ENCODE measurements at places on chromosomes 6 and 20.

GRCh38 chr20:61620174-61620573, 368.1 kb downstream of the CDH4 start:
- DNase-seq, result no peak

- DNase-seq, result no peak
These were observed 48.6 kb downstream of the GNAS-AS1 start for GRCh38 chr20:58802061-58802460.

- no peak for DNase-seq
These were observed 507.8 kb upstream of the CITED2 start for GRCh38 chr6:139882234-139882633.

DNA sequence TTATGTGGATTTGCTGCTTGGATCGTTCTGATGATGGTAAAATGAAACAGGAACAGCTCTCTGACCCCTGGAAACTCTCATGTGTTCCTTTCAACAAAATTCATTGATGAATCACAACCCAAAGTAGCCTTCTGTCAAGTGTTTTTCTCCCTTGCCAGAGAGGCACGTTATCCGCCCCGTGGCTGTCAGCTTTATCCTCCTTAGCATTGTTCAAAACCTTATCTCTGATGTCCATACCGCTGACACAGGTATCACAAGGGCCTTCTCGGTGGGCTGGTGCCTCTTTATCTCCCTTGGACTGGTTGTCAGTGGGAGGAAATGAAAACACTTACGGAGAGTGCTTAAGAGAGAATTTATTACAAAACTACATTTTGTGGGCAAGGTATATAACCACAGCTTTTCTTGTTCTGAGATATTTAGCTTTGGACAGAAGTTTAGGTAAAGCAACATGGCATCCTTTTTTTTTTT, 84.9 kb downstream of the TIAM2 start:
- DNase-seq, result no peak

- DNase-seq, result peak; percentile 96
These were observed 59.9 kb upstream of the MAP7 start for GRCh38 chr6:136609873-136610706.

- DNase-seq, result no peak
These were observed 119.9 kb downstream of the UST start for GRCh38 chr6:148866657-148867268.

DNA sequence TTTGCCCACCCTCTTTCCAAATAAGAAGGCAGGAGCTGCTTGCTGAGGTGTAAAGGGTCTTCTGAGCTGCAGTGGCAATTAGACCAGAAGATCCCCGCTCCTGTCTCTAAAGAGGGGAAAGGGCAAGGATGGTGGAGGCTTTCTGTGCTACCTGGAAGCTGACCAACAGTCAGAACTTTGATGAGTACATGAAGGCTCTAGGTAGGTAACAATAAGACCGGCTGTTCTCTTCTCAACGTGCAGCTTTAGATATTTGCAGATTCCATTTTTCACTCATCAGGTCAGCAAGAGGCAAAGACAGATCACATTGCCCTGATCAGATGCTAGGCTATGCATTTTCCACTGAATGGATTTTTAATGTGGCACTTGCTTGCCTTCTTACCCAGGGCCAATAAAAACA, at the start of gene FABP7:
Gene FABP7, plus strand, starts transcription at position 50 of the 400 bp plus-strand sequence. Its CDS starts 79 bp downstream, at position 129.
- DNase-seq, result no peak
